ENCODE measurements at places on chromosomes 13 and 19.

DNA sequence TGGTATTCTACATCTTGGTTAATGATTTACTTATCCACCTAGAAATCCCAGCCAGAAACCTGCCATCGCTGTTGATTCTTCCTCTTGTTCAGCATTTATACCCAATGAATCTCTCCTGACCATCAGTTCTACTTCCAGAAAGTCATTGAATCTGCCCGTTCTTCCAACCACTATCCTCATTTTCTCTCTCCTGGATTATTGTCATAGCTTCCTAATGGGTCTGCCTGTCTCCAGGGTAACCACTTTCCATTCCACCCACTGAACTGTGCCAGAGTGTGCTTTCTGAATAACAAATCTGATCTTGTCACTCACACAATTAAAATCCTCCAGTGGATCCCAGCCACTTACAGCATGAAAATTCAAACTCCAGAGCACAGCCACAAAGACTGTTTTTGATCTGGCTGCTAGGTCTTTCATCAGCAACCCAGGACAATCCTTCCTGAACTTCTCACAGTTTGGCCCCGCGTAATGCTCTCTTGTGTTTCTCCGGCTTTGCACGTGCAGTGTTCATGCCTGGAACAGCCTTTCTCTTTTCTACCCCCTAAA lies 330.6 kb downstream of the SPRY2 start:
- no peaks in the 10 kb centered on the region for H3K27me3 ChIP-seq
- DNase-seq, result no peak
- no peak overlapping the region for H3K4me3 ChIP-seq
- no peaks in the 10 kb centered on the region for H3K36me3 ChIP-seq

- H3K27ac ChIP-seq, result no peak overlapping the region
- H3K4me1 ChIP-seq, result peaks cover 34% of the 10 kb centered on the region
- no peaks in the 10 kb centered on the region for H3K27me3 ChIP-seq
These were observed 31.7 kb downstream of the ARHGAP35 start for GRCh38 chr19:46892252-46893179.

GRCh38 chr19:17648097-17648660 lies 40.0 kb downstream of the UNC13A start:
- no peak overlapping the region for H3K27ac ChIP-seq
- no peaks in the 10 kb centered on the region for H3K27me3 ChIP-seq
- H3K36me3 ChIP-seq, result no peaks in the 10 kb centered on the region
- DNase-seq, result no peak
- no peaks in the 10 kb centered on the region for H3K4me1 ChIP-seq

- no peak overlapping the region for H3K4me3 ChIP-seq
- H3K36me3 ChIP-seq, result no peaks in the 10 kb centered on the region
- H3K27me3 ChIP-seq, result no peaks in the 10 kb centered on the region
- H3K4me1 ChIP-seq, result peaks cover 3% of the 10 kb centered on the region
These were observed 56.0 kb upstream of the RGCC start for GRCh38 chr13:41401366-41401765.

DNA sequence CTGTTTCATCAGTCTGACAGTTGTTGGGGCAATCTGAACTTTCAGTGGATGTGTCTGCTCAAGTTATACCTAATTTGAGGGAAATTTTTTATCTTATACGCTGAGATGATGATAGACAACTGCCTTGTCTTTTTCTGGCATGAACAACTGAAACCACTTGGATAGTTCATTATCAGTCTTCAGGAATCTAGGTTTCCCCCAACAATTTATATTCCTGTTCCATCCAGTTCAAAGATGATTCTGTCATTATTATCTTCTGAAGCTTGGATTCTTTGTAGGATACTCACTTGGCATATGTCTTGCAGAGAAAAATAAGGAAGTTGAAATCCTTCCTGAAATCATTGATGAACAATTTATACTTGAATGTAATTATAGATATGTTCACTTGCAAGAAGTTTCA lies 193.7 kb downstream of the LMO7 start:
- H3K36me3 ChIP-seq, result no peaks in the 10 kb centered on the region
- no peaks in the 10 kb centered on the region for H3K4me1 ChIP-seq
- H3K27me3 ChIP-seq, result no peaks in the 10 kb centered on the region
- no peak overlapping the region for H3K4me3 ChIP-seq
- DNase-seq, result no peak

DNA sequence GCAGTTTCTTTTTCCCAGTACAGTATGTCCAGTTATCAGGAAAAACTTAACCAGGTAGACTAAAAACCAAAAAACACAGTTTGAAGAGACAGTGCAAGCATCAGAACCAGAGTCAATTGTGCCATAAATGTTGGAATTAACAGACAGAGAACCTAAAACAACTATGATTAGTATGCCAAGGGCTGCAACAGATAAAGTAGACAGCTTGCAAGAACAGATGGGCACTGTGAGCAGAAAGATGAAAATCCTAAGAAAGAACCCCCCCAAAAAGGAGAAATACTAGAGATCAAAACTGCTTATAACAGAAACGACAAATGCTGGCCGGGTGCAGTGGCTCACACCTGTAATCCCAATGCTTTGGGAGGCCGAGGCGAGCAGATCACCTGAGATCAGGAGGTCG lies 47.1 kb upstream of the KLF5 start:
- no peak for DNase-seq
- no peak overlapping the region for H3K27ac ChIP-seq
- peaks cover 5% of the 10 kb centered on the region for H3K36me3 ChIP-seq
- no peaks in the 10 kb centered on the region for H3K27me3 ChIP-seq

DNA sequence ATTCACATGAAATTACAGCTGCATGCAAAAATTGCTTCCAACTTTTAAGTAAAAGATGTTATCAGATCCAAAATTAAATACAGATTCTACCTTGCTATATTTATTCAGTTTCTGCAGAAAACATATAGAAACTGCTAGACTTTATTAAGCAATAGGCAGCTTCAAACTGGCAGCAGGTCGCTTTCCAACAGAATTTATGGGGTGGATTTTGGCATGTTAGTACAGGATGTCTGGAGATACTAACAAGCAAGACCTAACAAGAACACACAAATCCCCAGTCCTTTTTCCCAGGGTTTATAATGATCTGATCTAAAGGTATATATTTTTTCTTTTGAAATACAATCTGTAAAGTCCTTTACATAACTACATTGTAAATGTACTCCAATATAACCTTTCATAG lies 27.5 kb downstream of the TBC1D4 start:
- no peaks in the 10 kb centered on the region for H3K27me3 ChIP-seq
- H3K4me3 ChIP-seq, result no peak overlapping the region
- H3K4me1 ChIP-seq, result peaks cover 35% of the 10 kb centered on the region
- H3K27ac ChIP-seq, result peak overlapping the region; percentile 30
- no peak for DNase-seq
- no peaks in the 10 kb centered on the region for H3K36me3 ChIP-seq

Data from RWPE2 (cell line).